ENCODE measurements at places on chromosomes 2 and 18. TPM values are rescaled to one million over a fixed set of nuclear protein-coding genes. Genes with fewer than 3 reads are reported as not detected.

The LINC00305 gene
- total RNA-seq, result not detected

The ASXL3 gene
- total RNA-seq, result not detected

The ANKRD23 gene
- total RNA-seq, result 5.8 TPM

The NGEF gene
- total RNA-seq, result 5.4 TPM

DNA sequence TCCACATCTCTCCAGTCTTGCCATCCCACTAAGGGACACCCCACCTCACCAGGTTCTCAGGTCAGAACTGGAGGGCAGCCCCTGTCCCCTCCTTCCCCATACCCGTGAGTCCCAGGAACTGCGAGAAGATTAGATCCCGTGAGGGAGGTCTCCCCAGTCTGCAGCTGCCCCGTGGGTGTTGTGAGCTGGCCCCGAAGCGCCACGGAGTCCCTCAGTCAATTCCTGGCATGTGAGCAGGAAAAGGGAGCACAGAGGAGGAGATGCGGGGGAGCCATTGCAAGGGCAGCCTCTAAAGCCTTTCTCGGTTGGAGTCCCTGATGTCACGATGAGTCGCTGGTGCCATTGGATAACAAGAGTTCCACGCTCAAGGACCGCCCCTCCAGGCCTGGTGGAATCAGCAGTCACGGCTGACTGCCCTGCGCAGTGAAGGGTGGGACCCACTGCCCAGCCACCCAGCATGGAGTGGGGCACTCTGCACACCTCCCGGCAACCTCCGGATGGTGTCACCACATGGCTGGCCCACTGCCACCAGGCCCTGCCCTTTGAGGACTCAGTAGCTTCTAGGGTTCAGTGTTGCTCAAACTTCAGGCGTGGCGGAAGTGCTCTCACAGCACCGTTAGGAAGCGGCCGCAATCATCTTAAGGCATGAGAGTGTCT is 434.9 kb upstream of the MYT1L start:
- H3K4me1 ChIP-seq, result no peaks in the 10 kb centered on the region
- no peak overlapping the region for H3K27ac ChIP-seq
- H3K4me3 ChIP-seq, result no peak overlapping the region
- no peak for DNase-seq
- H3K36me3 ChIP-seq, result no peaks in the 10 kb centered on the region

- no peak overlapping the region for H3K27ac ChIP-seq
- no peak overlapping the region for H3K4me3 ChIP-seq
- H3K36me3 ChIP-seq, result no peaks in the 10 kb centered on the region
- H3K27me3 ChIP-seq, result peaks cover 5% of the 10 kb centered on the region
- DNase-seq, result no peak
- no peaks in the 10 kb centered on the region for H3K4me1 ChIP-seq
Measured at GRCh38 chr2:19102696-19103423, 255.6 kb downstream of the OSR1 start.

- H3K27me3 ChIP-seq, result no peaks in the 10 kb centered on the region
- H3K4me3 ChIP-seq, result no peak overlapping the region
- H3K36me3 ChIP-seq, result no peaks in the 10 kb centered on the region
Measured at GRCh38 chr2:168363347-168364092, 92.6 kb upstream of the CERS6 start.

GRCh38 chr2:239214725-239215124 is 186.1 kb downstream of the HDAC4 start:
- H3K36me3 ChIP-seq, result no peaks in the 10 kb centered on the region
- H3K27me3 ChIP-seq, result no peaks in the 10 kb centered on the region
- H3K4me3 ChIP-seq, result no peak overlapping the region

DNA sequence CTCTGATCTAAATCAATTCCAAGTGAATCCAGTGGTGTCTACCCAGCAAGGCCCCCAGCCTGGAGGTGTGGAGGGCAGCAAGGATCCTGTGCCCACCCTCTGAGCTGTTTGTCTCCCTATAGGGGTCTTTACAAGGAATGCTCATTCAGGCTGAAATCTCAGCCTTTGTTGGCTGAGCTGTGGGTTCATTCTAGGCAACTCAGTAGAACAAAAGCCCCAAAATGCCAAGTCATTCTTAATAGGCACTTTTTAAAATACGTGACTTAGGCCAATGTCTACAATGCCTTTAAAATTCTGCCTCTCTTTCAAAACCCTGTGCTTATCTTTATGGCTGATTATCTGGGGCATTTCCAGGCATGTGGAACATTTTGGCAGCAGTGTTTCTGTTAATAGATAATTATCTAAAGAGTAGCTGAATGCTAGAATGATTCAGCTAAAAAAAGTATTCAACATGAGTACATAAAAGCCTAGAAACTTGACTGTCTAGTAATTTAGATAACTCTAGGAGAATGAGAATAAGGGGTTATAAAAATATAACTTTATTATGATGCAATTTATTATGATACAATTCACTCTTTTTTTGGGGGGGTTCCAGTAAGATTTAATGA is 7.4 kb downstream of the UGT1A6 start:
- no peaks in the 10 kb centered on the region for H3K4me1 ChIP-seq
- no peaks in the 10 kb centered on the region for H3K36me3 ChIP-seq
- H3K27ac ChIP-seq, result no peak overlapping the region
- H3K4me3 ChIP-seq, result no peak overlapping the region

DNA sequence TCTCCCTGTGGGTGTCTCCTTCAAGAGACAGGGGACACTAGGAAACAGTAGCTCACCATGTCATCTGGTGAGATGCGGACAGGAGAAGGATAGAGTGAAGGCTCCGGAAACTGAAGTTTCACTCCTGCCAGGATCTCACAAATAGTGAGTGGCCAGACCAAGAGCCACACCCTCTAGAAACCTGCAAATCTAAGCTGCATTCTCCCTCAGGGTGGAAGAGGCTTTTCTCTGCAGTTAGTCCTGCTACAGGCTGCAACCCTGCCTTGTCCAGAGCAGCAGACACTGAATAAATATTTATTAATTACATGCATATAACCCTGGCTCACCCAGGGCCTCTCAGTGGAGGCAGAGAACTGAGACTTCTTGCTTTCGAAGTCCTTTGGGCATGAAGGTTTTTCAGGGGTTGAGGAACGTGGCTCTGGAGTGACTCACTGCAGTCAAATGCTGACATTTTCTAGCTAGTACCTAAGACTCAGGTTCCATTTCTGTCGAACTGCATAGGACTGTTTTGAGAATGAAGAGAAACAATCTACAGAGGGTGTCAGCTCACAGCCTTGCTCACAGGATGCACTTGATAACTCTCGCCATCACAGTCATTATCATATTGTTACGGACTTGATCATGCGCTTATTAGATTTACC is 87.3 kb downstream of the ACTR2 start:
- H3K4me1 ChIP-seq, result peaks cover 13% of the 10 kb centered on the region
- H3K27me3 ChIP-seq, result no peaks in the 10 kb centered on the region
- DNase-seq, result no peak
- peaks cover 20% of the 10 kb centered on the region for H3K36me3 ChIP-seq
- no peak overlapping the region for H3K4me3 ChIP-seq
